ENCODE measurements at places on chromosomes 5 and 9.

GRCh38 chr5:137933491-137933911 is 44.2 kb downstream of the PKD2L2 start:
- DNase-seq: no peak

- peak; percentile 5 for DNase-seq
These were observed 32.0 kb downstream of the HAVCR1 start for GRCh38 chr5:157026789-157027424.

DNA sequence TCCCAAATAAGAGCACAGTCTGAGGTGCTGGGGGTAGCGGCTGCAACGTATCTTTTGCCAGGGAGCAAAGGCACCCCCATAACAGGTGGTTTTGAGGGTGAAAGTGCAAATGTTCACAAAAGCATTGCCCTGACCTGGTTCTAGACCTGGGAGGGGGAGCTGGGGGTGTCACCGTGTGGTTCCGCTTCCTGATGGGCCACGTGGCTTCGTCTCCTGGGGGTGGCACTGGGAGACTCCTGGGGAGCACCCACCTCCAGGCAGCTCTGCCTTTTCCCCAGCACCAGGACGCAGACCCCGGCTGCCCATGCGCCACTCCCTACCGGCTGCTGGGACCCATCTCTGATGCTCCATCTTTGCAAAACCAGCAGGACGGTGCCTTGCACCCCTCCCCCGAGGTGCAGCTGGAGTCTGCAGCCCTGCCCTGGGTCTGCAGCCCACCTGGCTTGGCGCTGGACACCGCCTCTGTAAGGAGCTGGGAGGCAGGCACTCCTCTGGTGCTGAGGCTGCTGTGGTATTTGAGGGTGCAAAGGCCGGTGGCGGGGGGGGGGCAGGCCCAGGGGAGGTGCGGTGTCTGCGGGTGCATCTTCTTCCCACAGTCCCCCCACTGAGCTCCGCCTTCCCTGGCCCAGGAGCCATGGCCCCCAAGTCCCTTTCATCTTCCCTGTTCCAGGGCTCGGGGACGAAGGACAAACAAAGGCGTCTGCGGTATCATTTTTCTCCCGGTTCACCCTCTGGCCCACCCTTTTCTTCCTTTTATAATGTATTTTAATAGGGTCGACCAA is 29.8 kb upstream of the RXRA start:
- DNase-seq: no peak

DNA sequence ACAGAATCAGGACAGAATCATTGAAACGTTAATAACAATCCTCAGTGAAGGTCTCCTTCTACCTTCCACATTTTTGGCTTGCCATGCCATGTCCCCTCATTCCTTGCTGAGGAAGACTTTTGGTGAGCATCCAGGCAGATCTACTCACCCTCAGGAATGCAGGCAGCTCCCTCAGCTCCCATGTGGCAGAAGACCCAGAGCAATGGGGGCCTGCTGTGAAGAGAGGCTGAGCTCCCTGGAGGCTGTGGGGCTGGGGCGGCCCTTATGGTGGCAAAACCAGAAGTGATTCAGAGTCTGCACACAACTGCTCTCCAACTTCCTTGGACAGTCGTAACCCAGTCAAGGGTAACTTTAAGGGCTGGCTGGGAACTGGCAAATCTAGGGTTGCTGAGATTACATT is 247.2 kb upstream of the EFNA5 start:
- no peak for DNase-seq

- DNase-seq: no peak
These were observed 106.4 kb downstream of the AUH start for GRCh38 chr9:91255327-91255726.

- DNase-seq: no peak
These were observed 74.4 kb upstream of the RUSC2 start for GRCh38 chr9:35415402-35416097.

GRCh38 chr9:4339836-4340560 is 40.1 kb upstream of the GLIS3 start:
- no peak for DNase-seq

GRCh38 chr5:61734966-61735365 is 402.9 kb downstream of the ZSWIM6 start:
- no peak for DNase-seq

GRCh38 chr5:32029261-32029660 is 144.9 kb downstream of the GOLPH3 start:
- DNase-seq: no peak

- peak; percentile 5 for DNase-seq
These were observed 681 bp downstream of the CPLANE1 start for GRCh38 chr5:37248421-37248969.

- DNase-seq: no peak
These were observed 60.1 kb downstream of the TMEM174 start for GRCh38 chr5:73233053-73233460.

GRCh38 chr9:97852001-97852398 is 1.0 kb upstream of the FOXE1 start:
- no peak for DNase-seq

- DNase-seq: no peak
These were observed 50.8 kb downstream of the PBX3 start for GRCh38 chr9:125797930-125798329.

DNA sequence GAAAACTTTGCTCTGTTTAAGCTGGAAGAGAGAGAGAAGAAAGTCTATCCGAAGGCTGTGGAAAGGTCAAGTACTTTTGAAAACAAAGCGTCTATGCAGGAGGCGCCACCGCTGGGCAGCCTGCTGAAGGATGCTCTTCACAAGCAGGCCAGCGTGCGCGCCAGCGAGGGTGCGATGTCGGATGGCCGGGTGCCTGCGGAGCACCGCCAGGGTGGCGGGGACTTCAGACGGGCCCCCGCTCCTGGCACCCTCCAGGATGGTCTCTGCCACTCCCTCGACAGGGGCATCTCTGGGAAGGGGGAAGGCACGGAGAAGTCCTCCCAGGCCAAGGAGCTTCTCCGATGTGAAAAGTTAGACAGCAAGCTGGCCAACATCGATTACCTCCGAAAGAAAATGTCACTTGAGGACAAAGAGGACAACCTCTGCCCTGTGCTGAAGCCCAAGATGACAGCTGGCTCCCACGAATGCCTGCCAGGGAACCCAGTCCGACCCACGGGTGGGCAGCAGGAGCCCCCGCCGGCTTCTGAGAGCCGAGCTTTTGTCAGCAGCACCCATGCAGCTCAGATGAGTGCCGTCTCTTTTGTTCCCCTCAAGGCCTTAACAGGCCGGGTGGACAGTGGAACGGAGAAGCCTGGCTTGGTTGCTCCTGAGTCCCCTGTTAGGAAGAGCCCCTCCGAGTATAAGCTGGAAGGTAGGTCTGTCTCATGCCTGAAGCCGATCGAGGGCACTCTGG is 32.6 kb downstream of the CD180 start:
- no peak for DNase-seq

GRCh38 chr5:39714036-39714698 is 289.4 kb upstream of the DAB2 start:
- DNase-seq: peak; percentile 64

DNA sequence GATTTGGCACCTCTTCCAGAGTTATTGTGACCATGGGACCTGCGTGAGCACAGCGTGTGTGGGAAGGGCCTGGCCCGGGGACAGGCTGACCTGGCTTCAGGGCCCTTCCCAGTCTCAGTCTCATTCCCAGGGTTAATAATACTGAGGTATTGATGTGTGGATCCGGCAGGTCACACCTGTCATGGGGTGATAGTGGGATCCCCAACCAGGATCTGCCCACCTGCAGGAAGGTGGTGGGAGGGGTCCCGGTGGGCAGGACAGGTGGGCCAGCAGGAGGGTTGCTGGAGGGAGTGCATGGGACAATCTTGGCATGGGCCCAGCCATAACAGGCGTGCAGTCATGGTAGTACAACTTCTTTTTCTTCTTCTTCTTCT is 55.4 kb downstream of the COL15A1 start:
- no peak for DNase-seq

- no peak for DNase-seq
These were observed 102.8 kb downstream of the ARL15 start for GRCh38 chr5:54207566-54207965.

GRCh38 chr9:98839724-98840123 is 32.3 kb downstream of the GALNT12 start:
- DNase-seq: no peak

DNA sequence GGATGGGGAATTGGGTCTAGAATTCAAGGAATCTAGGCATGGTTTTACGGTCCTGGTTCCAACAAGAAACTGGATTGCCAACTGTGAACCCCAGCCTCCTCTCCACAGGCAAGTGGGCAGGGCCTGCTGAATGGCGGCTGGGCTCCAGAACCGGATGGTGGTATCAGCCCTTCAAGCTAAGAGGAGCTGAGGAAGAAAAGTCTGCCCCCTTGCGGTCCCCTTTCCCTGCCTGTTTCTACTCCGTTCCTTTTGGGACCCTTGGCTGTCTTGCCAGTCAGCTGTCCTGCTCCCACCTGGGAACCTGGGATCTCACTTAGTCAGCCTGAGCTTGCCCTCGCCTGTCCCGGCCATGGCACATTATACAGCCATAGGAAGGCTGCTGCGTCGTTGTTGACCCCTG is 234.4 kb upstream of the DAPK1 start:
- DNase-seq: no peak

GRCh38 chr5:13662626-13663025 is 281.9 kb downstream of the DNAH5 start:
- no peak for DNase-seq

GRCh38 chr5:16886366-16886736 is 49.7 kb downstream of the MYO10 start:
- DNase-seq: no peak

GRCh38 chr9:82271106-82271561 is 282.6 kb downstream of the SPATA31D1 start:
- peak; percentile 55 for DNase-seq

- no peak for DNase-seq
These were observed 471.1 kb downstream of the DMAC1 start for GRCh38 chr9:7328453-7328852.

DNA sequence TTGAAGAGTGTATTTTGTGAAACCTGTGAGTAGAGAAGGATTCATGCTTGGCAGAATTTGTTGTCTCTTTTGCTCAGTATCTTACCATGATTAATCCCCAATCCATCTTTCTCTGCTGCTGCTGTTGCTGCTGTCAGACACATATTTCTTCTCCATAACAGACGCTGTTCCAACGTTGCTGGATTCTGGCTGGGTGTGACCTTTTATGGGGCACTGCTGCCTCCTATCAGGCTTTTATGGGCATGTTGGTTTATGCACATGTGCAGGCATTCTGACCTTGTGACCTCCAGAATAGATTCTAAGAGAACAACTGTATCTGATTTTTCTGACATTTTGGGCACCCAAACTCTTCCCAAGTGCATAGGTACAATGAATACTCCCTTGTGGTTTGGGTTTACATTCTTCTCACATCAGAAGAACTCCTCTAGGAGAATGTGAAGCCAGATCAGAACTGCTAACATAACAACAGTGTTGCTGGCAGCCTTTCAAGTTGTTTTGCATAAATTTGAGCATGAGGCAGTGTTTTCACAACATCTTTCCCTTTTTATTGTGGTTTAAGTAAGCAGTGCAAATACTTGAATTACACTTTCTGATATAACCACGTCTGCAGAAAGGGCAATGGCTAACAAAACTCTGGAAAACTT is 9.2 kb upstream of the ISL1 start:
- DNase-seq: no peak

GRCh38 chr5:55438998-55439397 is 95.8 kb downstream of the PLPP1 start:
- no peak for DNase-seq

GRCh38 chr5:117455236-117456233 is 880.9 kb upstream of the SEMA6A start:
- DNase-seq: peak; percentile 5

- DNase-seq: no peak
These were observed 99.2 kb downstream of the SH3TC2 start for GRCh38 chr5:148963664-148964063.

- DNase-seq: no peak
These were observed 129.3 kb upstream of the STC2 start for GRCh38 chr5:173457482-173457881.

GRCh38 chr9:78397454-78397853 is 100.5 kb downstream of the PSAT1 start:
- no peak for DNase-seq

GRCh38 chr5:170534177-170534576 is 30.4 kb downstream of the KCNIP1 start:
- DNase-seq: no peak

DNA sequence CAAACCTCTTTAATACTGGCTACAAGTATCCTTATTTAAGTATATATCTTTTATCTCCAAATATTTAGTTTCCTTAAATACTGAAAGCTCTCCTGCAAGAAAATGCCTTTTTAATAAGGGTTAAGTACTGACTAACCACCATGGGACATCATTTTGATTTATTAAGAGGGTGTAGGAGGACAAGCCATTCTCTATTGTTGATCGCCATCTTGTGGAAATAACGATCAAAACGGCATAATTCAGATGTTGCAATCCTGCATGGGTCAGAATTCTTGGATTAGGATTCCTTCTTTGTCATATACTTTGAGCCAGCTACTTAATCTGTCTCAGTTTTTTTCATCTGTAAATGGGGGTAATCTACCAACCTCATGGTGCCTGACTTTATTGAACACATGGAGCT is 28.7 kb upstream of the C5orf46 start:
- DNase-seq: peak; percentile 69

- peak; percentile 58 for DNase-seq
These were observed 9.1 kb upstream of the ANKH start for GRCh38 chr5:14880688-14881087.

DNA sequence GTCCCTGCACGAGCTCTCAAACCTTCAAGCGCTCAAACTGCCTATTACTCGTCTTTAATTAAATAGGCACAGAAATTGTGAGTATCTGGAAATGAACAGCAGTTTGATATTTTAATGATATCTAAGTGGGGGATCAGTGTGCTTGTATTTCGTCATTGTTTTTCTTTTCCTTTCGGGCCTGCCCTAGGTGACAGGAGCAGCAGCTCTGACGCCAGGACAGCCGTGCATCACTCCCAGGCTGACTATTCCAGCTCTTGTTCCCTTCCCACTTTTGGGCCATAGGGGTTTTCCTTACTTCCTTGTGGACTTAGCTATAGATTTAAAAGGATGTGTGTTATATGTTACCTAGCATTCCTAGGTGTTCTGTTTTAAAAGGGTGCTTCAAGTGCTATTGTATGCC is 9.5 kb downstream of the BNIP1 start:
- DNase-seq: no peak

DNA sequence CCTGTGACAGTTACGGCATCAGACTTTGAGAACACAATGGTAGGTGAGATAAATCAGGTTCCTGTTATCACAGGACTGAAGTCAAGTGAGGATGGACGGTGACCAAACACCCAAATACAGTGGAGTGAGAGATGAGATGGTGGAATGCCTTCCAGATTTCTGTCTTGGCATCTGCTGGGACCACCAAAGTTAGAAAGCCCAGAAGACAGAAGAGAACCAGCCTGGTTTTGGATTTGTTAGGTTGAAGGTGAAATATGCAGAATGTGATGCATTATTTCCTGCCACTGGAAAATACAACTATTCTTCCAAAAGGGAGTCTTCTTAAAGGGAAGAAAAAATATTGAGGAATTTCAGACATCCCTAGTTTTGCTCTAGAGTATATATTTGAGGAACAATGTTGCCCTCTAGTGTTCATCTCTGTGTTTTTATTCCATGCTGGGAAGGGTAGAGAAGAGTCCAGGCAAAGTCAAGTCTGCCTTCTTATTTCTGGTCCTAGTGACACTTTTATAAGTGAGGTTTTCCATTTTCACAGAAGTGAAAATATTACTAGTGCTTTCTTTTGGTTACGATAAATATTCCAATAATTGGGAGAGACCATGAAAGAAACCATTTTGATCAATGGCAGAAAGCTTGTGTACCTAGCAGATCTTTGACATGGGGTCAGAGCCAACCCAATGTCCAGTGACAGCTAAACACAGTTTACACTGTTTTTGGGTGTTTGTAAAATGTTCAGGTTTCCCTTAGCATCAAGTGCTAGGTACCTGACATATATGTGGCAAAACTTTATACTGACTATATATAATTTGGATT is 142.3 kb upstream of the ANKH start:
- peak; percentile 54 for DNase-seq
